SW480 (cell line): ENCODE measurements at places on chromosomes 4 and X.

DNA sequence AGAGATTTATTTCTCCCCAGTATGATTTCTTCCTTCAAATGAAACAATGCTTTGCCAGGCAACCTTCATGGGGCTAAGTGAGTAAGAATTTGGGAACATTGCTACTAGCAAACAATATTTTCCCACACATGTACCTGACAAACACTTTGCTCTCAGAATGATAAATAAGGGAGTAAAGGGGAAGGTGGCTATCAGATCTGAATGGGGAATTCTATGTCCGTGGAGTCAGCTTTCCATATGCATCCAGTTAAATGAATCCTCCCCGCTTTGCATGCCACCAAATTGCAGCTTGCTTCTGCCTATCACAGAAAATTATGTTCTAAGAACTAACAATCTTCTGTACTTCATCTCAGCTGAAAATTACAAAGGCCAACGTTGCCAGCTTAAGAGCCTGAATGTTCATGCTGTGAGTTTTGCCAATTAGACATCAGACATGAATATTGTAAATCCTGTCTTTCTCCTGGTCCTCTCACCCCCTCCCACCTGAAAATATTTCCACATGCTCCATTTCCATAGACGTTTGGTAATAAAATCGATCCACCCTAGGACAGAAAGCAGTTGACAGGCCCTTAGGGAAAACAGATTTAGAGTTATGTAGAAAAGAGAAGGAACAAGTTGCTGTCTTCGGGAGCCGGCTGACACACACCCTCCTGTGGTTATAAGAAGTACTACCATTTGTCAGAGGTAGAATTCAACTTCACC, 6.3 kb downstream of the MEPE start:
- DNase-seq = peak; percentile 40

- no peak for DNase-seq
Observed at GRCh38 chr4:56093576-56093975, 144.8 kb downstream of the CEP135 start.

GRCh38 chr4:36872679-36873078, 371.9 kb upstream of the NWD2 start:
- DNase-seq = no peak

DNA sequence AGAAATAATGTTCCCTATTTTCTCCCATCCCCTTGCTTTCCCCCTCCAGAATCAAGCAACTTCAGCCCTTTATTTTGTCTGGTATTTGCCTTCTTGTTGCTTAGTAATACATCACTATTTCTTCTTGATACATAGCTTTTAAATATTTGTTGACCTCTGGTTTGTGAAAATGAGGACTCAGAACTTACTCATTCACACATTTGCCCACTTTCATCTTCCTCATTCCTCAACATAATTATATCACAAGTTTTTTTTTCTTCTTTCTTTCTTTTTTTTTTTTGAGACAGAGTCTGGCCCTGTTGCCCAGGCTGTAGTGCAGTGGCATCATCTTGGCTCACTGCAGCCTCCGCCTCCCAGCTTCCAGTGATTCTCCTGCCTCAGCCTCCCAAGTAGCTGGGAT, 28.9 kb upstream of the NDUFC1 start:
- no peak for DNase-seq

DNA sequence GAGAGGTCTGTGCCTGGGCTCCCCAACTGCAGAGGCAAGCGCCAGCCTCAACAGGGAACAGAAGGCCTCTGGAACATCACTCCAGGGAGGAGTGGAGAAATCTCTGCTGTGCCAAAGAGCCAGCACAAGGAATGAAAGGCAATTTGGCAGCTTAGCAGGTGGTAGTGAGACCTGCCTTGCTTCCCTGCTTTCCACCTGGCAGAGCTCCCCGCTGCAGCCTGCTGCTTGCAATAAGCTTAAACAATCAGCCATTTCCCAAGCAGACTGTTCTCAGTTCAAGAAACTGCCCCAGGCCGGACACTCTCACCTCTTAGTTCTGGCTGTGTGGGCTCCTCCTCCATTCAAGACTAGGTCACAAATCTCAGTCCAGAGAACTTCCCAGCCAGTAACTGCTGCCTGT, 370.6 kb downstream of the MAGEB5 start:
- no peak for DNase-seq

- DNase-seq = no peak
Observed at GRCh38 chrX:45664727-45665290, 464.1 kb upstream of the DIPK2B start.

GRCh38 chrX:68415316-68415715, 18.0 kb downstream of the OPHN1 start:
- peak; percentile 3 for DNase-seq

DNA sequence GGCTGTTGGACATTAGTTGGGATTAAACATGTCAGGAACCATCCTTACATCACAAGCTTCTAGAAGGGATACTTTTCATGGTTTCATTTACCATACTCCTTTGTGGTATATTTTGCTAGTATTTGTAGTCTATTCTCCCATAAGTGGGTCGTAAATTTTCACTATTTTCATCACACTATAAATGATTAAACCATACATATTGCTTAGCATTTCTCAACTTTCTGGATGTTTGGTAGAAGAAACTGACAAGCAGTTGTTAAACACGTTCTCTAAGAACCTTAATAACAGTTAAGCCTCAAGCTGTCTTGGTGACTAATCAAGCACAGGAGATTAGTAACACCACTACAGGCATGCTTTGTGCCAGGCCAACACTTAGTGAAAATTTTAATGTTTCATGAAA, 375.5 kb downstream of the NAF1 start:
- DNase-seq = no peak

DNA sequence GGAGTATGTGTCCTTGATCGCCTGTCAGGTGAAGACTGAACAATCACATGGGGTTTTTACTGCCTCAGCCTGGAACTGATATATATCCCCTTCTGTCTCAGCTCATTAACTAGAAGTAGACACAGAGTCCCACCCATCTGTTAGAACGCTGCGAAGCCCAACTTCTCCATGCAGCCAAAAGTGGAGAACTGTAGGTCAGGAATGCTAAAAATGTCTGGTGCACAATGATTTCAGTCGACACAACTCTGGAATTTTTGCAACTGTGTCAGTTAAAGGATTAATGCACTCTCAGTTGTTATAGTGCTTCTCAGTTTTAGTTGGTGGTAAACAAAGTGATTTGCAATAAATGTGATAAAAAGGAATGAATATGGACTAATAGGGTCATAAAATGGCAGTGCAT, 287.2 kb downstream of the INPP4B start:
- no peak for DNase-seq

DNA sequence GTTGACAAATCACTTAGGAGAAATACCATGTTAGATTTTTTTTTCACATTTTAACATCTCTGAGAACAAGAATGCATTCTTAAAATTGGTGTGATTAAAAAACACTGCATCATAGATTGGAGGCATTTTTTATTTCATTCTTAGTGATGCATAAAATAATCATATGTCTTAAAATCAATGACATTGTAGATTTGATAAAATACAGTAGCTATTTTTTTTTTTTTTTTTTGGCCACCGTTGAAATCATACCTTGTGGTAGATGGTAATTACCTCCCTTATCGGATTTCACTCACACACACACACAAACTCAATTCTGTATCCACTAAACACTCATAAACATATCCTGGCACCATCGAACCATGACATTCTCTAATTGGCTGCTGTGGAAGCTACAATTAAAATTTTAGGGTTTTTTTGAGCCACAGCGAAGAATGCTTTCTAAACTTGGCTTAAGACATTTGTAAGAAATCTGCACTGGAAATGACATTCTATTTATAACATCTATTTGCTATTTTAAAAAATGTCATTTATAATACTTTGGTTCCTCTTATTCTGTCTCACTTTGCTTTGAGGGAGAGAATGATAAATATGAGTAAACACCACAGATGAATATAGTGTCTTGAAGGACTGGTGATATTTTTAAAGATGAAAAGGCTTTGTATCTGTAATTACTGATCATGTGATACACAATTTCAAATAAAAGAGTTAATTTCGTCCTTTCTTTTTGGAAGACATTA, 60.1 kb downstream of the CCSER1 start:
- DNase-seq = peak; percentile 5

- DNase-seq = no peak
Observed at GRCh38 chr4:15262396-15262795, 165.4 kb upstream of the C1QTNF7 start.

DNA sequence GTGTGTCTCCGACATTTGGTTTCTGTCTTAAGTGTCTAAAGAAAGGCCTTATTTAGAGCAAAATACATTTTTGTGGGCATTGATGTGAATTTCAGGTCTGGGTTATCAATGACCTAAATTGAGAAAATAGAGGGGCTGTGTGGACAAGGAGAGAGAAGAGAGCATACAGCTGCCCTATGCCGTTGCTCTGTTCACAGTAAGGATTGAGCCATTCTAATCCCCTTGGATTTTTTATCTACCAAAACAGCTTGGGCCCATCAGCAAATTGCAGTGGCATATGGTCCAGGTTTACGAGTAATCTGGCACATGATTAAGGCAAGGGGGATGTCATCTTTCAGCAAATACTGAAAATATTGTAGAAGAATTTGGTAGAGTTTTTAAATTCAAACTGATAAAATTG, 210.2 kb downstream of the ANTXR2 start:
- DNase-seq = no peak

DNA sequence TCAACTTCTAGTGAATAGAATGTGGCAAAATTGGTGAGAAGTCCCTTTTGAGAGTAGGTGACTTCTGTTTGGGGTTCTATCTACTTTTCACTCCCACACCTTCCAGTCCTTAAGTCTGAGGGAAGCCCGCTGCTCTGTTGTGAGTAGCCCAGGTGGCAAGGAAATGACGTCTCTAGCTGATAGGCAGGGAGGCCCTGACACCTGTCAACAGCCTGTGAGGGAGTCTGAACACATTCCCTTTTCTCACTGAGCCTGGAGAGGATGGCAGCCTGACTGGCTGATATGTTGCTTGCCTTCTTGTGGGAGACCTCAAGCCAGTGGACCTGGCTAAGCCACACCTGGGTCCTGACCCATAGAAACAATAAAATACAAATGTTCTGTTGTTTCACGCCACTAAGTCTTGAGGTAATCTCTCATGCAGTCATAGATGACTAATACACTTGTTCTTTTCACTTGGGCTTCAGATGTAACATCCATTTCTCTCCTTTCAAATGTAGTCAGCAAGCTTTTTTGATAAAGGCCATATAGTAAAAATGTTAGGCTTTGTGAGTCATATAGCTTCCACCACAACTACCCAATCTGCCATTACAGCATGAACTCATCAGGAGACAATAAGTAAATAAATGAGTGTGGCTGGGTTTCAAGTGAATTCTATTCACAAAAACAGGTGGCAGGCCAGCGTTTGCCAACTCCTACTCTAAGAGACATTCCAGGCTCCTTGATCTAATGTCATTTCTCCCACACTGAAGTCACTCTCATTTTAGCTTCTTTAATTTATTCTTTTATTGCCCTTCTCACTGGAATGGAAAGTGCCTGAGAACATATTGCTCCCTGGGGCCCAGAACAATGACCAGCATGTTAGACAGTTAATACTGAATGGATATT, 265.1 kb upstream of the MAD2L1 start:
- peak; percentile 90 for DNase-seq

- DNase-seq = no peak
Observed at GRCh38 chrX:349196-349595, 30.6 kb upstream of the GTPBP6 start.

DNA sequence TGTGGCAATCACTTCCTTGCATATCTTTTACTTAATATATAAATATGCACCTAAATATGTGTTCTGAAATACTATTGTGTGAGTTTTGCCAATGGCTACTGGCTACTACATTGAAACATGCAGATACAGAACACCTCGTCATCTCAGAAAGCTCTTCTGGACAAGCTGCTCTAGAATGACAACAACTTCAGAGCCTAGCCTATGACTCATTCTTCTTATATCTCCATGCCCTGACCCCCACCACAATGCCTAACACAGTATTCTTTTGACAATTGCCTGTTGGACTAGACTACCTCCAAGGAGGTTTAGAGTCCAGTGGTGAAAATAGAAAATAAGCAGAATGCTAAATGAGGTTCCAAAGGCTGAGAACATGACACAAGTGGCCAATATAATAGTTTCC, 17.6 kb upstream of the DMP1 start:
- no peak for DNase-seq

DNA sequence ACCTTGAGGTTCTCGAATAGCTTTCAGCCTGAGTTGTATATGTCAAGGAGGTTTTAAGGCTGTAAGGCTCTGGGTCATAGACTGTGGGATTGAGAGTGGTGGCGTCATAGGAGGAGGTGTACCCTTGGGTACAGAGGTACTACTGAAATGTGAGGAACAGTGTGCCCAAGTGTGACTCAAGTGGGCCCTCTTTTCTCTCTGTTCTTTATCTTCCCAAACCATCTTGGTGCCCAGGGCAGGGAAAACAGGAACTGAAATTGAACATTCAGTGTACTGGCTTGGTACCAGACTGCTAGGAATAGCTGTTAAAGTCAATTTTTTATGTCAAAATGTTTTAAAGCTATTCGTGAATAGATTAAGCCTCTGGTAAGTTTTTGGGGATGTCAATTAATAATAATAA, 136.2 kb upstream of the RPS6KA3 start:
- no peak for DNase-seq

GRCh38 chr4:79325864-79326328, at the start of gene NAA11:
Gene NAA11, minus strand, starts transcription at chr4:79326061. Its CDS starts 184 bp downstream, at chr4:79325877.
- DNase-seq = no peak

GRCh38 chr4:26206339-26206738, 114.5 kb upstream of the RBPJ start:
- DNase-seq = no peak

GRCh38 chrX:110791071-110791470, 4.5 kb downstream of the CHRDL1 start:
- DNase-seq = no peak

GRCh38 chrX:118983513-118983912, 9.1 kb downstream of the LONRF3 start:
- no peak for DNase-seq

- peak; percentile 44 for DNase-seq
Observed at GRCh38 chrX:20067709-20068561, 48.8 kb downstream of the MAP7D2 start.

DNA sequence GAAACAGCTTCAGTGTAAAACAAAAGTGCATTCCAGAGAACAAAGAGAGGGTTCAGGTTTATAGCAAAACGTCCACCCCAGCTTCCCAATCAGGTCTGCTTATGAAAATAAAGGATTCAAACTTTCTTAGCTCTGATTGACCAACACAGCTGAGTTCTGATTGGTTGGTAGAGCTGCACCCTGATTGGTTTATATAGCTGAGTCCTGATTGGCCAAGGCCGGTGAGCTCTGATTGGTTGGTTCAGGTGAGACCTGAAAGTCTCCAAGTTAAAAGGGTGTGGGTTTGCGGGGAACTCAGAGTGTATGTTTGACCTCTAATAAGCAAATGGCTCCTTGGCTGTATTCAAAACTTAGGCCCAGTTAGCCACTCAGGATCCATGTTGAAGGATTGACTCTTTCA, 20.9 kb downstream of the CLRN2 start:
- DNase-seq = no peak
